AG04449 (cell line): ENCODE measurements at places on chromosomes 3 and 15.

DNA sequence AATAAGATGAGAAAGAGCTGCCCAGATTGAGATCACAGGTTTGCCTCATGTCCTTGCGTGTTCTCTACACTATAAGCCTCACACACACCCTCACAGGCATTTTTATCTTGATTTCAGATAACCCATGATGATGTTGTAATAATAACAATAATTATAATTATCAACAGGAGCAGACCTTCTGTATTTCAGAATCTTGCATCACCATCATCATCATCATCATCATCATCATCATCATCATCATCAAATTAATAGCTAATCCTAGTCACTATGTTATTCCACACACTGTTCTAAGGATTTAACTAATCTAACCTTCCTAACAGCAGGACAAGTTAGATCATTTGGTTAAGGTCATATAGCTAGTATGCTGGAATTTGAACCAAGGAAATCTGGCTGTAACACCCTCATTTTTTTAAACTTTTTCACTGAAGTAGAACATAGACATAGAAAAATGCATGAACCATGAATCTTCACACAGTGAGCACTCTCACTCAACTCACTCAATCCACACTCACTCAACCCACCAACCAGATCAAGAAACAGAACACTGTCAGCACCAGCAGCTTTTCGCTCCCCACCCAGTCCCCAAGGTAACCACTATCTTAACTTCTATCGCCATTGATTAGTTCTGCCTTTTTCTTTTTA lies 1.8 kb upstream of the SH2D7 start:
- no peak for DNase-seq

- DNase-seq, result no peak
Measured at GRCh38 chr3:159187706-159188105, 385.9 kb downstream of the MFSD1 start.

DNA sequence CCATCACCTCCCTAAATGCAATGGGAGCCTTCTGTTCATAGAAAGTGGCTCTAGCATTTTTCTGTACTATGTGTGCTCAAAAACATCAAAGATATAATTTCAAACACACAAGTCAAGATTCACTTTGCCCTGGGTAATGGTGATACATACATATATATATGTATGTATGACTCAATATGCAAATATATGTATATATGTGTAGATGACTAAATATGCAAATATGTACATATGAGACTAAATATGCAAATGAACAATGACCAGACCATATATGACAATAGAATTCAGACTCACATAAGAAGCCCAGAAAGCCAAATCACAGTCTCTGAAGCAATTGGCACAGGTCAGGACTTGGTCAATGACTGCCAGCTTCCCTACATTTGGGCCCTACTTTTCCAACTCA lies 36.9 kb upstream of the SNRK start:
- DNase-seq, result no peak

DNA sequence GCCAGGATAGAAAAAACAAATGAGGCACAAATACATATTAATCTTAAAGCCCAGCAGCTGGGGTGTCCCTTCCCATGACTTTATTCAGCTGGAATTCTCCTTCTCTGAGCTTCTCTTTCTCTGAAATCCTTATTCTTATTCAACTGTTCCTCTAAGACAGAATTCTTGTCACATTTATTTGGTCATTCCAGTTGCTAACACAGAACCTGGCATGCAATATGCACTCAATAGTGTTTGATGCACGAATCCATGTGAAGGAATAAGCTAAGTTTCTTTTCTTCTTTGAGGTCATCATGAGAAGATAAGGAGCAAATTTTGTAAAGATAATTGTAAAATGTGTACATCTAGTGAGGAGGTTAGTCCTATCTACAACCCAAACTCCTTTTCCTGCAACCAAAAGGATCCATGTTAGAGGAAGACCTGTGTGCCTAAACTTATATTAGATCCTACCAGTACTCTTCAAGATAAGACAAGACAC lies 154.2 kb upstream of the KCNMB2 start:
- DNase-seq, result no peak

GRCh38 chr3:63076357-63076756 lies 201.1 kb upstream of the CADPS start:
- DNase-seq, result no peak

GRCh38 chr3:64264501-64265109 lies 39.3 kb upstream of the PRICKLE2 start:
- no peak for DNase-seq

DNA sequence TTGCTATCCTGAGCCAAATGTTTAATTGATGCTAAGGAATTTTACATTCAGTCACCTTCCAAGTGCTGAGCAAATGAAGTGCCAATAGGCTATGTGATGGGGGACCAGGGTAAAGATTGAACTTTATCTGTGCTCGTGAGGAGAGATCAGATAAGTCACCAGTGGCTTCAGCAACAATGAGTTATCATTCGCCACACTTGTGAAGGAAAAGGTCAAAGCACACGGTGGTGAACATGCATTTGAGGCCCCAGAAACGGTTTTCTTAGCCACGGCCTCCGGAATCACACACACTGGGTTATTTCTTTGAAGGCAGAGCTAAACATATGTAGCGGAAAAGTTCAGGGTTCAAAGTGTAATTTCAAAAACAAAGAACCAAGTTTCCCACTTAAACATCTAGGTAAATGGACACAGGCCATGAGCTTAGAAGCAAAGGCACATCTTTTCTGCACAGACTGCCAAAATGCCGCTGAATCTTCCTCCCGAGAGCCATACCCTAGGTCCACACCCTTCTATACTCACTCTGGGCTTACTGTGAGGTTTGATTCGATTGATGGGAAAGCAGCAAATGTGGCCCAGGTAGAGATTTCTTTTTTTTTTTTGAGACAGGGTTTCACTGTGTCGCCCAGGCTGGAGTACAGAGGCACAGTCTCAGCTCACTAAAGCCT lies 268.5 kb downstream of the SHQ1 start:
- DNase-seq, result no peak

- no peak for DNase-seq
Measured at GRCh38 chr3:141945726-141946485, 69.5 kb downstream of the ATP1B3 start.
